Aorta (tissue), 5 donors: ENCODE measurements at places on chromosomes 5 and 9. TPM values are rescaled to one million over a fixed set of nuclear protein-coding genes. Genes with fewer than 3 reads are reported as not detected.

GRCh38 chr5:33230467-33231078 is 210.2 kb upstream of the TARS1 start:
- no peak for DNase-seq

- DNase-seq = peak; percentile 65
Observed at GRCh38 chr9:137876781-137877386, 698 bp upstream of the CACNA1B start.

DNA sequence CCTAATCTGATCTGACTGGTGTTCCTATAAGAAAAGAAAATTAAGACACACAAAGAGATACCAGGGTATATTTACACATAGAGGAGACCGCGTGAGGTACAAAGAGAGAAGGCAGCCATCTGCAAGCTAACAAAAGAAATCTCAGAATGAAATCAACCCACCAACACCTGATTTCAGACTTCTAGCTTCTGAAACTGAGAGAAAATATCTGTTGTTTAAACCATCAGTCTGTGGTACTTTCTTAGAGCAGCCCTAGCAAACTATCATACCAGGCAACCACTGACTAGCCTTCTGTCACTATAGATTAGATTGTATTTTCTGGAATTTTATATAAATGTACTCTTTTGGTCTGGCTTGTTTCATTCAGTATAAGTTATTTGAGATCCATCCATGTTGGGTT is 779.3 kb upstream of the ACO1 start:
- DNase-seq = no peak

GRCh38 chr5:1808439-1808838 is 7.2 kb downstream of the NDUFS6 start:
- peak; percentile 5 for DNase-seq

- DNase-seq = no peak
Observed at GRCh38 chr5:77987988-77988387, 211.8 kb upstream of the TBCA start.

DNA sequence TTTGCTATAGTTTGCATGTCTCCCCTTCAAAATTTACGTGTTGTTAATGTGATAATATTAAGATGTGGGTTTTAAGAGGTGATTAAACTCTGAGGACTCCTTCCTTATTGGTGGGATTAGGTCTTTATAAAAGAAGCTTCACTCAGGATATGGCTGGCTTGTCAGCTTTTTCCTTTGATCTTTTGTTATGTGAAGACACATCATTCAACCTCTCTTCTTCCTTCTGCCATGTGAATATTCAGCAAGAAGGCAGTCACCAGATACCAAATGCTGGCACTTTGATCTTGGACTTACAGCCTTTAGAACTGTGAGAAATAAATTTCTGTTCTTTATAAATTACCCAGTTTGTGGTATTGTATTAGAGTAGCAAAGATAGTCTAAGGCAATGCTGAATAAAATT is 855.9 kb upstream of the CDH10 start:
- no peak for DNase-seq

- DNase-seq = no peak
Observed at GRCh38 chr5:38115318-38115827, 143.0 kb upstream of the EGFLAM start.

DNA sequence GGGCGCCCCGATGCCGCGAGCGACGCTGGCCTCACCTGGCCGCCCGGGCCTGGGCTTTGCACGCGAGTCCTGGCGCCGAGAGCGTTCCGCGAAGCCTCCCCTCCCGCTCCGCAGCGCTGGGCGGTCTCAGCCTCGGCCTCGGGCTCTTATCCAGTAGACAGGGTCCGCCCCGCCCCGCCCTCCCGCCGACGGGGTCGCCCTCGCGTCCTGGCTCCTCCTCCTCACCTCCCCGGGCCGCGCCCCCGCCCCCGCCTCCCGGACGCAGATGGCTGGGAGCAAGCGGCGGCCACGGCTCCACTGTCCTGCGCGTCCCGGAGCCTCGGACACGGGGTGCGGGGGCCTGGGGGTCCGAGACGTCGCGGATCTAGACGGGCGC is at the start of gene SLC6A3:
Gene SLC6A3, minus strand, starts transcription at position 128 of the 376 bp plus-strand sequence. CDS start 2,243 bp downstream, outside the sequence.
- DNase-seq = peak; percentile 79

DNA sequence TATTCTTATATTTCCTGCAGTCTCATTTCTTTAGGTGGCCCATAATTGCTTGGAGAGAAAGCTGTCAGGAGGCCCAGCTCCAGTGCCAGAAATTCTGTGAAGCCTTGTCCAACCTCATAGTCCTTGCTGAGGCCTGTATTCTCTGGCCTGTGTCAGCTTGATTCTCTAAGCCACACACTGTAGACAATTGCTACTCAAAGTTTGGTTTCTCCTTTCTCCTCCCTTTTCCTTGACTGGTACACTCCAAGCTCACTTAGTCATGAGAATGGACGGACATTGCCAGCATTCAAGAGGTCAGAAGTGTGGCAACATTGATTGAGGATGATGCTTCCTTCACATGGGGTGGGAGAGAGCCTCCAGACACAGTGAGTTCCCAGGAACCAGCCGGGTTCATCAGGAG is 71.3 kb upstream of the CXCL14 start:
- DNase-seq = no peak

GRCh38 chr5:145976431-145977155 is 40.2 kb downstream of the SH3RF2 start:
- DNase-seq = no peak

CD72 gene
- total RNA-seq = 11.5 TPM

KCNMB1 gene
- 63.3 TPM for total RNA-seq

IL17B gene
- 2.8 TPM for total RNA-seq

C9 gene
- 0.30 TPM for total RNA-seq

FAXDC2 gene
- 36.3 TPM for total RNA-seq

TLN1 gene
- 735 TPM for total RNA-seq

GNA14 gene
- total RNA-seq = 13.6 TPM

ALDOB gene
- total RNA-seq = not detected

MEIKIN gene
- 3.4 TPM for total RNA-seq
